ENCODE measurements at places on chromosomes 13 and 19. TPM values are rescaled to one million over a fixed set of nuclear protein-coding genes. Genes with fewer than 3 reads are reported as not detected.
A peak's percentile ranks its signal among the peaks of the same experiment; 100 is the strongest.

DNA sequence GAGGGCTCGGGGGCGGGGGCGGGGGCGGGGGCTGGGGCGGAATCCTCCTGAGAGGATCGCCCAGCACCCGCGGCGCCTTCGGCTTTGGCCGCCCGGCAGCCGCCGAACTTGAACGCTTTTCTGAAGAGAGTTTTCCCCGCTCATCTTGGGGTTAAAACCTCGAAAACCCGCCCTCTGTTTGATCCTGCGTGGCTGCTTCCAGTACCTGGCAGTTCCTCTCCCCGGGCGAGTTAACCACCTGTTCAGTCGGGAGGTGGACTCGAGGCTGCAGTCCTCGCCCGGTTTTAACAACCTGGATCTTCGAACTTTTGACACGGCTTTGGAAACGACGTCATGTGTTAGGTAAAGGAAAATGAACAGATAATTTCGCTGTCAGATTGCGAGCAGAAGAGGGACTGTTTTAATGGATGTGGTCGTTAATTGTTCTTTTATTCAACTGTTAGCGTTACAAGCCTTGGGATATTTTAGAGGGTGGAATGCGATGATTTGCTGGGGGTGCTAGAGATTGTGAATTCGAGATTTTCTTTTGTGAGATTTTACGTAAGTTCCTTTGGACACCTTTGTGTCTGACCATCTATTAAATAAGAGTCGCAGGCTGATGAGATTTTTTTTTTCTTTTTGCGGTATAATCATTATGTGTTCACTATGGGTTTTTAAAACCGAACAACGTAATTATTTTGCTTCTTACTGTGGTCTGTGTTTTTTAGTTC is 1.0 kb downstream of the FNDC3A start:
- peak; percentile 85 for DNase-seq

The NLRP4 gene
- not detected for total RNA-seq

- DNase-seq: no peak
Measured at GRCh38 chr13:108056278-108056677, 159.1 kb downstream of the LIG4 start.

The LRRC25 gene
- 7.8 TPM for total RNA-seq

DNA sequence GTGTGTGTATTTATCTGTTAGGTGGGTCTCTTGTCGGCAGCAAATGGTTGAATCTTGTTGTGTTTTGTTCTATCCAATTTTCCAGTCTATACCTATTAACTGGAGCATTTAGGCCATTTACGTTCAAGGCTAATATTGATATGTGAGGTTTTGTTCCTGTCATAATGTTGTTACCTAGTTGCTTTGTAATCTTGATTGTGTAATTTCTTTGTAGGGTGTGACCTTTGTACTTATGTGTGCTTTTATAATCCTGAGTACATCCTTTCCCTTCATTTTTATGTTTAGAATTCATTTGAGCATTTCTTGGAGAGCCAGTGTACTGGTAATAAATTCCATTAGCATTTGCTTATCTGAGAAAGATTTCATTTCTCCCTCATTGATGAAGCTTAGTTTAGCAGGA is 83.0 kb upstream of the MIR17HG start:
- DNase-seq: no peak

DNA sequence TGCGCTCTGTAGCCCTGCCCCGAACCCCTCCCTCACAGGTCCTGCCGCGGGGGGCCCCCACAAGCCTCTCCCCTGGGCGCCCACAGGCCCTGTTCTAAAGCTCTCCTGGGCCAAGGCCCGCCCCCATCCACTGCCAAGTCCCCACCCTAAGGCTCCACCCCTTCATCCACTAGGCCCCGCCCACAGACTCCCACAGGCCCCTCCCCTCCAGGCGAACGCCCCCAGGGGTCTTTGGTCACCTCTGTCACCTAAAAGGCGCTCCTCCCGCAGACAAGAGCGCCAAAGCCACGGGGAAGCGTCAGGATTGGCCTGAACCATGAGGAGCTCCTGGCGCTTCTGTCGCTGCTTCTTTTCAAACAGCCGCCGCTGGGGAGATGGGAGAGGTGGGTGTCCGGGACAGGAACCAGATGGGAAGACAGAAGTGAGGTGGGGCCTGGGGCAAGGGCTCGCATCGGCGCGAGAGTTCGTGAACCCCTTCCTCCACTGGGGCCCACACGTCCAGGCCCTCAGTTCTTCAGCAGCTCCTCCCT is 2.3 kb downstream of the TULP2 start:
- no peak for DNase-seq

The ZNF382 gene
- total RNA-seq: 8.4 TPM

DNA sequence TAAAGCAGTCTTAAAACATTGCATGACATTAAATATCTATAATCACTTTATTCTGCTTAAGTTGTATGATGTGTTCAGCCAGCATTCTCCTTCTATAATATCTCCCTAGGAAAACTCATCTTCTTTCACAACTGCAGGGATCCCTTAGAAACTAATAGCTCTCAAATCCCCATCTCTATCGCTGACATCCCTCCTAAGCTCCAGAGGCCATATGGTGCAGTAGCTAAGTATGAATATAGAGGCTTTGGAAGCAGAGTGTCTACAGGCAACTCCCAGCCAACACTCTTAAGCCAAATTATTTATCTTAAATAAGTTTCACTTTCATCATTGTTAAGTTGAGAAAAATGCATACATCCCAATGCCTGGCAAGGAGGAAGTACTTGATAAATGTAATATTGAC is 349.5 kb upstream of the MIR17HG start:
- no peak for DNase-seq

The ACP5 gene
- total RNA-seq: 18.0 TPM

- DNase-seq: peak; percentile 90
Measured at GRCh38 chr13:112643759-112644459, 45.9 kb upstream of the ATP11A start.

DNA sequence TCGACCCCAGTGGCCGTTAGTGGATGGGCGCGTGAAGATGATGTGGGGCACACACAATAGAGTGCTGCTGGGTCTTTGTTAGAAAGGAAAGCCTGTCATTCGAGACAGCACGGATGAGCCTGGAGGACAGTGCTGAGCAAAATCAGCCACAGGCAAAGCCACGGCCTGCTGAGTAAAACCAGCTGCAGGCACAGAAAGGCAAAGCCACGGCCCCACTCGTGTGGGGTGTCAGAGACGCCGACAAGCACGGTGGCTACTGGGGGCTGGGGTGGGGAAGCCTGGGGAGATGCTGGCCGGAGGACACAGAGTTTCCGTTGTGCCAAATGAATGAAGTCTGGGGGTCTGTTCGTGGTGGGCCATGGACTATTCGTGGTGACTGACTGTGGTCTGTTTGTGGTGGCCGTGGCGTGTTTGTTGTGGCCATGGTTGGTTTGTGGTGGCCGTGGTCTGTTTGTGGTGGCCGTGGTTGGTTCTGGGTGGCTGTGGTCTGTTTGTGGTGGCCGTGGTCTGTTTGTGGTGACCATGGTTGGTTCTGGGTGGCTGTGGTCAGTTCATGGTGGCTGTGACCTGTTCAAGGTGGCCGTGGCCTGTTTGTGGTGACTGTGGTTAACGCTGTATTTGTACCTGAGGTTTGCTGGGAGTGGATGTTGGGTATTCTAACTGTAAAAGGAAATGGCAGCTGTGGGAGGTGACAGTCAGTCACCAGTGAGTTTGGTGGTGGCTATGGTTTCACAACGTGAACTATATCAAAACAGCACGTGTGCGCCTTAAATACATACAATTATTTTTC is 36.3 kb downstream of the MCF2L start:
- DNase-seq: no peak

DNA sequence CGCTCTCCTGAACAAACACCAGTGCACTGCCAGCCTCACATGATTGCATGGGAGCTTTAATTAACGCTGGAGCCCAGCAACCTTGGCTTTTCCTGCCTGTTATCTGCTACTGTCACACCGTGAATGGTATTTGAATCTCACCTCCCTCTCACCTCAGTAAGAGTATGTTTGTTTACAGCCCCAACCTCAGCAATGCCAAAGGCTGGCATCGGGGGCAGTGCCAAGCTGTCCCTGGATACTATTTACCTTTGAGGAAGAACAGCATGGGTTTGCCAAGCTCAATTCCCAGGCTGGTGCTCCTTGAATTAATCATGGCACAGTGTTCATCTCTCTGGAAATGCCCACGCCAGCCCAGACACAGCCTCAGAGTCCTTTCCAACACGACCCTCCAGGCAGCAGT is 57.2 kb upstream of the SERPINE3 start:
- no peak for DNase-seq

The ICAM5 gene
- 0.49 TPM for total RNA-seq

DNA sequence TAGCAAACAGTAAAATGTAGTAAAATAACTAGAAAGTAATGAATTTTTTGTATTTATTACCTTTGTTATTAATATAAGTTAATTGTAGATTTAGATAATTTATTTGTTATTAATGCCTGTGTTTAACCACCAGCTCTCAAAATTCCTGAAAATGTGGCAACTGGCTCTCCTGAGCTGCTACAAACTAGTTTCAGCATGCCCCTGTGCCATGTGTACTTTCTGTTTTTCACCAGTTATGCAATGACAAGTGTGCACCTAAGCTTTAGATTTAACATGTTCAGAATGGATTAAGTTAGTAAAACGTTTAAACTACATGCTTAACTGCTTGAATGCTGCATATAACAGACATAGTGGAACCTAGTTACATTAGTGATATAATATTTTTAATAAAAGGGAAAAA is 88.1 kb downstream of the POSTN start:
- DNase-seq: no peak

The CCDC194 gene
- 1.0 TPM for total RNA-seq

The FRY gene
- total RNA-seq: 112 TPM

The ZNF559 gene
- 19.9 TPM for total RNA-seq

DNA sequence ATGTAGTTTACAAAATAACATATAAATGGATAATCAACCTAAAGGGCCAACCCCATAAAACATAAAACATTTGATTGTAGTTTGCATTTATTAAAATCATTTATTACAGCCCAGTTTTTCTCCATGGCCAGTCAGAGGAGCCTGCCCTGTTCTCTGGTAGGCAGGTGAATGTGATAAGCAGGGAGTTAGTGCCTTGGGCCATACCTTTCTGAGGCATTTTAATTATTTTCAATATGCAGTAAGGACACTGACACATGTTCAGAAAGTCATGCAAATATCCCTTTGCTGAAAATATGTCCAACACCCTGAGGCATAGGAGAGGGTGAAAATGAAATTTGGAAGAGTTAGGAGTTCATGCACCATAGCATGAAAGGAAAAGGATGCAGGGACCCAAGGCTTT is 242.6 kb upstream of the EDNRB start:
- no peak for DNase-seq

- no peak for DNase-seq
Measured at GRCh38 chr13:86572115-86572514, 772.9 kb upstream of the SLITRK6 start.

DNA sequence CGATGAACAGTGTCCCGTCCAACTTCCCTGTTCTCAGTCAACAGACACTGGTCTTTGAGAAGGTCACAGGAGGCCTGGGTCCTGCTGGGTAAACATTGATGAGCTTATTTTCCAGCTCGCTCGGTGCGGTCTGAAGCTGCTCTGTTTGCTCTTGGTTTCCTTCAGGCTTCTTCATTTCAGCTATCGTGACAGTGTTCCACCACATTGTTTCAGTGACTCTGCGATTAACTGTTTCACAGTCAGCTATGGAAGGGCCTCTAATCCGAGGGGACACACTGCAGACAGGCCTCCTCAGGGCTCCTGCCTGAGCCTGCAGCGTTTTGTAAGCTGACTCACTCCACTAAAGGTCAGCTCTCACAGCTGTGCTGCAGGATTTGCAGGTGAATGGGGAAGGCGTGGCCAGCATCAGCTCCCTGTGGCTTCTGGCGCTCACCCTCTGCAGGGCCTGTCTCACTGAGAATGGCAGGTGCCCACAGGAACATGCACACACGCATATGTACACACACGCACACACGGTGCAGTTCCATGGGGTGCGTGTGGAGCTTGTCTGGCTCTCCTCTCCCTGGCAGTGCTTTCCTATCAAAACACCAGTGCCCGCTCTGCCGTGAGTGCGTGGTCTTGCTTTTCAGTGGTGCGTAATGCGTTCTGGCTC is 62.9 kb upstream of the MCF2L start:
- peak; percentile 58 for DNase-seq

- no peak for DNase-seq
Measured at GRCh38 chr19:44571830-44572580, 41.4 kb upstream of the IGSF23 start.

GRCh38 chr19:40231544-40232424 is 5.3 kb upstream of the CCNP start:
- DNase-seq: no peak

GRCh38 chr19:47157431-47158321 is 27.0 kb downstream of the SAE1 start:
- peak; percentile 12 for DNase-seq

DNA sequence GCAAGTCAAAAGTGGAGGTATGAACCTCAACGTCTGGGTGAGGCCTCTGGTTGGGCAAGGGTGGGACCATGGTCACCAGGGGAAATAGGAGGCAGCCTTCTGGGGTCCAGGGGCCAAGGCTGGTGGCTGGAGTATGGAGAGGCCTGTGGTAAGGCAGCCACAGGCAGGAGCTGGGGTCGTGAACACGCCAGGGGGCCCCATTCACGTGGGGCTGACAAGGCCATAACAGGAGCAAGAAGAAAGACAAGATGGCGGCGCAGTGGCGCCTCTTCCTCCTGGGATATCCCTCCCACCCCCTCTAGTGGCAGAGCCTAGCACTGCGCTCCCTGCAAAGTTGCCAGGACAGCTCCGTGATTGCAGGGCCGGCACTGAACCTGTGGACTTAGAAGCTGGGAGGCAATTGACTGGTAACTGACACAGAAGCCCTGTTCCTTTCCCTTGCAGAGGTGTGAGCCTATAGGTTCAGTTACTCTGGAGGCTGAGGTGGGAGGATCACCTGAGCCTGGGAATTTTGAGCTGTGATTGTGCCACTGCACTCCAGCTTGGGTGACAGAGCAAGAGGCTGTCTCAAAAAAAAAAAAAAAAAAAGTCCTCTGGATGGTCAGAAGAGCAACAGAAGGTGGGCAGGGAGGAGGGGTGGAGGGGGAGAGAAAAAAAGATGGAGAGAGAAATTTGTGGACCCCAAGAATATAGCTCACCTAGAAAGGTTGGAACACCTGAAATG is 19.7 kb upstream of the EDDM13 start:
- peak; percentile 76 for DNase-seq

The KISS1R gene
- total RNA-seq: 0.17 TPM

The PLIN5 gene
- 13.6 TPM for total RNA-seq

GRCh38 chr13:23684647-23685046 is 114.4 kb downstream of the TNFRSF19 start:
- no peak for DNase-seq
